Endodermal cell (in vitro differentiated cells): ENCODE measurements at places on chromosomes 1 and 21.

- H3K4me3 ChIP-seq: no peak overlapping the region
- no peaks in the 10 kb centered on the region for H3K27me3 ChIP-seq
- peak overlapping the region; percentile 92 for H3K27ac ChIP-seq
- H3K36me3 ChIP-seq: peaks cover 20% of the 10 kb centered on the region
- H3K4me1 ChIP-seq: peaks cover 19% of the 10 kb centered on the region
Observed at GRCh38 chr1:27001570-27002360, 8.3 kb downstream of the TRNP1 start.

DNA sequence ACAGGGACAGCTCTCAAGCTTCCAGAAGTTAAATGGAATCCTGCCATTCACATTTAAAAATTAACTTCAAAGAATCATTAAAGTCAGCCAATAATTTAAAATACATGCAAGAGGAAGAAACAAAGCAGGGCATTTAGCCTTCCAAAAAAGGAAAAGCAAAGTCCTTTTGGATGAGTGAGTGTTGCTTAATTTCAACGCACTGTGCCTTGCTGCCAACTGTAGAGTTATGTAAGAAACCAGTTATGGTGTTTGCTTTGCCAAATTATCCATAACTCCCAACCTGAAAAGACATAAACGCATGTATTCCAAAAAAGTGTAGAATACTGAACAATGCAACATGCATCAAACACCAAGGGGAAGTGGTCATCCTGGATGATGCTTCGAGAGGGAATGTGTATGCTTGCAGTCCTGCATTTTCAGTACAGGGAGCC, 16.1 kb upstream of the KCNE1 start:
- no peak for DNase-seq
- H3K27me3 ChIP-seq: no peaks in the 10 kb centered on the region
- no peaks in the 10 kb centered on the region for H3K36me3 ChIP-seq
- H3K4me3 ChIP-seq: no peak overlapping the region
- H3K4me1 ChIP-seq: peaks cover 15% of the 10 kb centered on the region

DNA sequence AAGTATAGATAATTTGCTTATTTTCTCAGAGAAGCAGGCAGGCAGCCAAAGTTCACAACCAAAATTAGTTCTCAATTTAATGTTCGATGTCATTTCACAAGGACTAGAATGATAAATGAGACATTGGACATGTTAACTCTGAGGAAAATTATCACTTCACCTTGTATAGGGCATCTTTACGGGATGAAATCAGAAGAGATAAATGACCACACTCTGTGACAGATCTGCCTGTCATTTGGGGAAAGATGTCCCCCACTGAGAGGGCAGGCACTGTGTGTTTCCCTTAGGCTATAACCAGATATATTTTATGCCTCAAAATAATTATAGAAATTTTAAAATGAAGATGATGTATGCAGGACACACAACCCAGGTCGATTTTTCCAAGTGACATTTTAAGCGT, 642.9 kb downstream of the BRINP3 start:
- H3K36me3 ChIP-seq: no peaks in the 10 kb centered on the region
- no peak overlapping the region for H3K27ac ChIP-seq
- H3K4me3 ChIP-seq: no peak overlapping the region
- DNase-seq: no peak
- H3K4me1 ChIP-seq: no peaks in the 10 kb centered on the region

GRCh38 chr1:7437608-7438395, 333.3 kb upstream of the VAMP3 start:
- no peak overlapping the region for H3K4me3 ChIP-seq
- H3K36me3 ChIP-seq: no peaks in the 10 kb centered on the region
- H3K27me3 ChIP-seq: no peaks in the 10 kb centered on the region

DNA sequence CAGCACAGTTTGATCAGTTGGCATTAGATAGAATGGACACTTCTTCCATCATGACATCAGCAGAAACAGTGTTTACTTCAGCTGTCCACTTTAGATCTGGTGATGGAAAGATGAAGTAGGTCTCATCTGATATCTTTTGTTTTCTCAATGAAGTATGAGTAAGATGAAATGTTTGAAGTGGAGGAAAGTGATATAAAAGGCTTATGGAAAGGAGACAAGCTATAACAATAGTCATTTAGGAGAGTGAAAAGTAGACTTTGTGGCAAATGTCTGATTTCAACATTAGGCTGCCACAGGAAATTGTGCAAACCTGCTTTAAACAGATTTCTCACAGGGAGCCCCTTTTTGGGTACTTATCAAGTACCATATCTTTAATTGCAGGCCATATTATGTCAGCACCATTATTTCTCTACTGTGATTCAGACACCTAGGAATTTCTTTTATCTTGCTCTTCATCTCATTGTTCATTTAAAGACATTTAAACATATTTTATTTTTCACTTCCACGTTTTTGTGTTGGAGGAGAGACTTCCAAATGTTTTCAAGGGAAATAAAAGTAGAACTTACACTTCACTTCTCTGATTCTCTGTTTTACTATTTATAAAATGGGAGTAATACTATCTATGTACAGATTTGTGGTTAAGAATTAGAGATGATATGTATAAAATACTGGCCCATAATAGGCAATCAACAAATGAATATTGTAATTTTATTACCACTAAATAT, 18.1 kb downstream of the PDC start:
- no peaks in the 10 kb centered on the region for H3K27me3 ChIP-seq
- H3K27ac ChIP-seq: no peak overlapping the region
- DNase-seq: no peak
- no peaks in the 10 kb centered on the region for H3K36me3 ChIP-seq
- no peak overlapping the region for H3K4me3 ChIP-seq
- H3K4me1 ChIP-seq: no peaks in the 10 kb centered on the region

DNA sequence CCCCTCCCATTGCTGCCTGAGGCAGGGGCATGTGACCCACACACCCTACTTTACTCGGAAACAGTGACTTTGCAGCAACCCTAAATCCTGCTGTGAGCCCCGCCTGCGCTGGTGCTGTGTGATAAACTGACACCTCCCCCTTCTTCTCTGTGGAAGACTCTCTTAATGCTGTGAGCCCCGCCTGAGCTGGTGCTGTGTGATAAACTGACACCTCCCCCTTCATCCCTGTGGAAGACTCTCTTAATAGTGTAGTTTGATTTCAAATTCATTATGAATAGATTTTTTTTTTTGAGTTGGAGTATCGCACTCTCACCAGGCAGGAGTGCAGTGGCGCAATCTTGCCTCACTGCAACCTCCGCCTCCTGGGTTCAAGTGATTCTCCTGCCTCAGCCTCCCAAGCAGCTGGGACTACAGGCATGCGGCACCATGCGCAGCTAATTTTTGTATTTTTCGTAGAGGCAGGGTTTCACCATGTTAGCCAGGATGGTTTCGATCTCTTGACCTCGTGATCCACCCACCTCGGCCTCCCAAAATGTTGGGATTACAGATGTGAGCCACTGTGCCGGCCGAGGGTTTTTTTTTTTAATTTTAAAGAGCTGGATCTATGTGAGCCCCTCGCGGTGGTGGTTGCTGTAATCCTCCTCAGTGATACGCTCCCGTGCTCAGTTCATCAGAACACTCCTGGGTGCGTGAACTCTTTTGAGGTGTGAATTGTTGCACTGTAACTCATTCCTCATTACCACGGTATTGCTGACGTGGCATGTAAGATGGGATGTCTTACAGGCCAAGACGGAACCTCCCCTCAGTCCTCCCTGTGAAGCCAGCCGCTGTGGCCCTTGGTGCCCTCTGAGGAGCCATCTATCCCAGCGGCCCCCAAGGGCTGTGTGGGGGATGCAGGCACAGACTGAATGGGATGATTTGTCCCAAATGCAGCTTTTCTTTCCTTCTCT, 60.3 kb downstream of the GALNT2 start:
- H3K4me3 ChIP-seq: no peak overlapping the region
- H3K27me3 ChIP-seq: peaks cover 12% of the 10 kb centered on the region
- peaks cover 3% of the 10 kb centered on the region for H3K4me1 ChIP-seq
- no peaks in the 10 kb centered on the region for H3K36me3 ChIP-seq
- DNase-seq: peak; percentile 83

DNA sequence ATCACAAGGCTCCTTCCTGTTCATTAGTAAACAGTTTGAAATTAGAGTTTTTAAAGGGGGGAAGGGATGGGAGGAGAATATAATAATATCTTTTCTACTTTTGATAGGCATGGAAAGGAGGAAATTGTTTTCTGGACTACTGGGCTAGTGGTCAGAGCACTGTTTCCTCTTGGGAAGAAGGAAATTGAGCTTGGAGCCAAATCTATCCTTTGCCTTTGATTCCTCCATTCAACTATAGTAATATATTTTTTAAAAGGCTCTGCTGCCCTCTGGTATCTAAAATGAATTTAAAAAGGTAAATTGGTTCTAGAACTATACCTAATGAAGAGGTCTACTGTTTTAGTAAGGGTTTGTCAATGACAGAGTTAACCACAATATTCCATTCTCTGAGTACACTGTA, 5.9 kb downstream of the IARS2 start:
- H3K4me3 ChIP-seq: no peak overlapping the region
- H3K4me1 ChIP-seq: no peaks in the 10 kb centered on the region
- DNase-seq: no peak
- no peaks in the 10 kb centered on the region for H3K27me3 ChIP-seq
- peaks cover 67% of the 10 kb centered on the region for H3K36me3 ChIP-seq
- H3K27ac ChIP-seq: no peak overlapping the region
